ENCODE measurements at places on chromosomes 16 and 17.

DNA sequence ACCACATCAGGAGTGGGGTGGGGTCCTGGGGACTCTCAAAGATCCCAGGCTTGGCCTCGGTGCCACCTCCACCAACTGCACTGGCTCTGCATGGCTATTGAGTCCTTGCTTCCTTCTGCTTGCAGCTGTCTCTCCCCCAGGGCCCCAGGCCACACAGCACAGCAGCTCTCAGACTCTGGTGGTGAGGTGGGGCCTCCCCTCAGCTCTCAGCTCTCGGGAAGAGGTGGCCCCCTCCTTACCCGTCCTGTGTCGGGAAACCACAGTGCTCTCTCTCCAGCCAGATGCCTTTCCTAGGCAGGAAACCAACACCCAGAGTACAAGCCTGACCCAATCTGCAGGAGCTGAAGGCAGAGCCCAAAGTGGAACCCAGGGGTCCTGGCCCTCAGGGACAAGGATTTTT lies 18.5 kb downstream of the SRCIN1 start:
- no peaks in the 10 kb centered on the region for H3K36me3 ChIP-seq
- ATAC-seq = no peak
- H3K27me3 ChIP-seq = peaks cover 97% of the 10 kb centered on the region
- no peak overlapping the region for H3K27ac ChIP-seq
- peaks cover 27% of the 10 kb centered on the region for H3K4me1 ChIP-seq

GRCh38 chr17:17931159-17931558 lies 41.0 kb downstream of the TOM1L2 start:
- no peaks in the 10 kb centered on the region for H3K27me3 ChIP-seq
- H3K4me3 ChIP-seq = no peak overlapping the region
- no peak for ATAC-seq
- peaks cover 5% of the 10 kb centered on the region for H3K4me1 ChIP-seq

- no peak overlapping the region for H3K27ac ChIP-seq
- H3K27me3 ChIP-seq = peaks cover 9% of the 10 kb centered on the region
- H3K36me3 ChIP-seq = no peaks in the 10 kb centered on the region
- H3K4me3 ChIP-seq = no peak overlapping the region
- ATAC-seq = no peak
These were observed 35.5 kb upstream of the PSMD7 start for GRCh38 chr16:74261068-74261467.

DNA sequence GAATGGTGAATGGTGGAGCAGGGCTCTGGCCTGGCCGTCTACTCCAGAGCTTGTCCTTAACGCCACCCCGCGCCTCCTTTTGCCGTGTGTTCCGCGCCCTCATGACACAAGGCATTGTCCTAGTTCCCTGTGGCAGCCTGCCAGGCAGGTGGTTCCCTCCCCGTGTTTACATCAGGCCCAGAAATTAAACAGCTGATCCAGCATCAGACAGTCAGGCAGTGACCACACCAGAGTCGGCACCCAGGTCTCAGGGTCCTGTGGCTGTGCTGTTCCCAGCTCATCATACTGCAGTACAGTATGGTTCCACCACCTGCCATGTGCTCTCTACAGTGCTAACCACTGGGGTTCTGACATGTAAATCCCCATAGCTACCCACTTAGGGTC lies 119.7 kb downstream of the RAB11FIP4 start:
- H3K27ac ChIP-seq = no peak overlapping the region
- ATAC-seq = no peak
- H3K4me3 ChIP-seq = no peak overlapping the region
- no peaks in the 10 kb centered on the region for H3K36me3 ChIP-seq

DNA sequence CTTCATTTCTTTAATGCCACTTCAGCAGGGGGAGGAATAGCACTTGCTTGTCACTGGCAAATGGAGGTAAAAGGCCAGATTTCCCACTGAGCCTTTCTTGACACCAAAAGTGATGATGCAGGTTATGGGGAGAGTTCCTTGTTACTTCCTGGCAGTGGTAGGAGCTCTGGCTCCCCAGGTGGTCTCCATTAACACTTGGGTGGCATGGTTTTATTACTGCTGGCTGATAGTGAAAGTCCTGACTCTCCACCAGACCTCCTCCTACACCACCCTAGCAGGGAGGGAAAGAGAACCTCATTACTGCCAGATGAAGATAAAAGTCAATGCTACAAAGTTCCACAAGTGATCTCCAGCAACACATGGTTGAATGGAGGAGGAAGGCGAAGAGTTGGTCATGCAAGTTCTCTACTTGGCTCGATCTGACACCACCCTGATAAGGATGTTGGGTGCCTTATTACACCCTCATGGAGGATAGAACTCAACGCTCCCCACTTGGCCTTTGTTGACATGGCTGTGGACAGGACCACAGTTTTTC lies 152.7 kb upstream of the GNAO1 start:
- ATAC-seq = no peak
- H3K27me3 ChIP-seq = peaks cover 52% of the 10 kb centered on the region
- peaks cover 10% of the 10 kb centered on the region for H3K36me3 ChIP-seq
- H3K4me1 ChIP-seq = no peaks in the 10 kb centered on the region
- H3K4me3 ChIP-seq = no peak overlapping the region

DNA sequence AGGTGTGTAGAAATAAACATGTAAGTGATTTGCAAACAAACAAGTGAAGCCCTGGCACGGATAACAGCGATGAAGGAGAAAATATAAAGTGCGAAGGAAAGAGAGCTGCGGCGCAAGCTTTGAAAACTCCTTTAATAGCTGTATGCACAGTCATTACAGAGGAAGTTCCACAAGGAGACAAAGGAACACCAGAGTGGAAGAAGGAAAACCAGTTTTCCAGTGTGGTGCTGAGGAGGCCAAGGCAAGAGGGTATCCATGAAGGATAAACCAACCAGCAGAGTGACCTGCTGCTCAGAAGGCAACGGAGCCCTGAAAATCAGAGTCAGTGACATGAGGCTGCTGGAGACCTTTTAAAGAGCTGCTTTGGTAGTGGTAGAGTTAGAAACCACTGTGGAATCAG lies 24.4 kb downstream of the METTL16 start:
- ATAC-seq = no peak
- H3K4me1 ChIP-seq = peaks cover 46% of the 10 kb centered on the region
- H3K36me3 ChIP-seq = peaks cover 16% of the 10 kb centered on the region

DNA sequence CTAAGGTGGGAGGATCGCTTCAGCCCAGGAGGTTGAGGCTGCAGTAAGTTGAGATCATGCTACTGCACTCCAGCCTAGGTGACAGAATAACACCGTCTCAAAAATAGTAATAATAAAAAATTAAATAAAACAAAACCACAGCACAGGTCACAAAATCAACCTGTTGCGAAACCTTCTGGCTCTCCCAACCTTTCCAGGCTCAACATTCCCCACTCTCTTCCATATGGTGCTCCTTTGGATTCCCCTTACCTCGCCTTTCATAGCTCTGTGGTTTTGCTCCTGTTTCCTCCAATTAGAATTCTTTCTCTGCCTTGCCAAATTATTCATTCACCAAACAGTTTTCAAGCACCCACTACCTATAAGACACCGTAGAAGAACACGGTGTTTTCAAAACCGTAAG lies 4.7 kb downstream of the ZDHHC7 start:
- peaks cover 78% of the 10 kb centered on the region for H3K4me1 ChIP-seq
- peaks cover 20% of the 10 kb centered on the region for H3K36me3 ChIP-seq
- no peaks in the 10 kb centered on the region for H3K27me3 ChIP-seq
- H3K27ac ChIP-seq = no peak overlapping the region
- H3K4me3 ChIP-seq = no peak overlapping the region
- ATAC-seq = no peak

- H3K4me3 ChIP-seq = no peak overlapping the region
These were observed 16.5 kb downstream of the CCDC102A start for GRCh38 chr16:57519796-57520360.

GRCh38 chr16:60510941-60511340 lies 1525.3 kb downstream of the CDH8 start:
- no peaks in the 10 kb centered on the region for H3K4me1 ChIP-seq
- no peak overlapping the region for H3K4me3 ChIP-seq
- H3K36me3 ChIP-seq = no peaks in the 10 kb centered on the region
- no peak for ATAC-seq
- H3K27me3 ChIP-seq = no peaks in the 10 kb centered on the region

DNA sequence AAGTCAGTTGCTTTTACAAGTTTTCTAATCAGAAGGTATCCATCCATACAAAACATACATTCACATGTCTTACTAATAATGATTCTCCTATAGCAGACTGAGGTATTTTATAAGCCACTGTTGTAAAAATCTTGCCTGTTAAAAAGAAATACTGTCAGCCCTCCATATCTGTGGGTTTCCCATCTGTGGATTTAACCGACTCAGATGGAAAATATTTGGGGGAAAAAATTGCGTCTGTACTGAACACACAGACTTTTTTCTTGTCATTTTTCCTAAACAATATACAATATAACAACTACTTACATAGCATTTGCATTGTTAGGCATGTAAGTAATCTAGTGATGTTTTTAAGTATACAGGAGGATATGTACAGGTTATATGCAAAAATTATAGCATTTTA lies 90.4 kb downstream of the PARN start:
- H3K4me1 ChIP-seq = peaks cover 10% of the 10 kb centered on the region
- ATAC-seq = no peak
- no peak overlapping the region for H3K4me3 ChIP-seq
- no peaks in the 10 kb centered on the region for H3K27me3 ChIP-seq

GRCh38 chr17:69047368-69048263 lies 13.1 kb downstream of the ABCA9 start:
- no peaks in the 10 kb centered on the region for H3K27me3 ChIP-seq
- no peak for ATAC-seq

GRCh38 chr16:70768203-70768580 lies 32.8 kb downstream of the VAC14 start:
- no peak overlapping the region for H3K4me3 ChIP-seq
- H3K4me1 ChIP-seq = no peaks in the 10 kb centered on the region
- peaks cover 73% of the 10 kb centered on the region for H3K36me3 ChIP-seq
- H3K27ac ChIP-seq = no peak overlapping the region
- no peak for ATAC-seq

- no peaks in the 10 kb centered on the region for H3K4me1 ChIP-seq
- no peak overlapping the region for H3K4me3 ChIP-seq
- no peak for ATAC-seq
- no peaks in the 10 kb centered on the region for H3K36me3 ChIP-seq
These were observed 15.3 kb upstream of the NPTX1 start for GRCh38 chr17:80491478-80492342.

- peaks cover 61% of the 10 kb centered on the region for H3K4me1 ChIP-seq
- H3K36me3 ChIP-seq = peaks cover 71% of the 10 kb centered on the region
- no peak for ATAC-seq
- no peak overlapping the region for H3K4me3 ChIP-seq
- no peak overlapping the region for H3K27ac ChIP-seq
These were observed 2.7 kb downstream of the DDX5 start for GRCh38 chr17:64503341-64503740.

DNA sequence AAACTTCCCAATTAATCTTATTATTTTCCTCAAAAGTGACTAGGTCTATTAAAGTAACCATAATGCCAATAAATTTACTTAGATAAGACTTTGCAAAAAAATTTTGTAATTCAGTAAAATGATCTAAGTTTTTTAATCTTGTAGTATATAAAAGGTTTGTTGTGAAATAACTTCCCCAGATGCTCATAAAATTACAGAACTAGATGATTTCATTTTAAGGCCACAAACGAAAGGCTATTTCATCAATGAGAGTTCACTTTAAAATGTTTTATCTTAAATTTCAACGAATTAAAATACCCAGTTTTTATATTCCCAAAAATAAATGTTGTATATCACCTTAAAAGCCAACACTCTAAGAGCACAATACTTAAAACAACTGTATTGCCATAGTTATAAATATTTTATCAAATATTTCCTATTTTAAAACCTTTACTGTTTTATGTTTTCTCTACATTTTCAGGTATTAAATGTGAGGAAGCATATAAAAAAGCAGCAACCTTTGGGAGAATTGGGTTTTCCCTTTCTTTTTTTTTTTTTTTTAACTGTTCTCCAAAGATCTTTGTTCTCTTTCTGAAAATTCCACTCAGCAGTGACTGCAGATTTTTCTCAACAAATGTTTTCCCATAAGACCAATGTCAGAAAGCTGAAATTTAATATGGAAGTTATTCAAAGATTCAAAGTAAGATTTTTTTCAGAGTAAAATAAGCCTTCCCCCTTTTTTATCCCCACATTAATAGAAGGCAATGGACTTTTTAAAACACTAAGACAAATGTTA lies 169.9 kb downstream of the CYB561 start:
- H3K27ac ChIP-seq = no peak overlapping the region
- ATAC-seq = no peak
- H3K36me3 ChIP-seq = no peaks in the 10 kb centered on the region
- H3K4me1 ChIP-seq = peaks cover 30% of the 10 kb centered on the region

Data from stimulated activated memory B cell treated with anti-CD40 and anti-IgM and Interleukin-4, amounts not matched to agents 10 μg/mL and 1 μg/mL and 100 μg/mL, for 72 hours (primary cell).